ENCODE measurements at places on chromosomes 4 and X.

GRCh38 chrX:2967584-2967983 is 38.4 kb upstream of the ARSD start:
- no peak for DNase-seq

DNA sequence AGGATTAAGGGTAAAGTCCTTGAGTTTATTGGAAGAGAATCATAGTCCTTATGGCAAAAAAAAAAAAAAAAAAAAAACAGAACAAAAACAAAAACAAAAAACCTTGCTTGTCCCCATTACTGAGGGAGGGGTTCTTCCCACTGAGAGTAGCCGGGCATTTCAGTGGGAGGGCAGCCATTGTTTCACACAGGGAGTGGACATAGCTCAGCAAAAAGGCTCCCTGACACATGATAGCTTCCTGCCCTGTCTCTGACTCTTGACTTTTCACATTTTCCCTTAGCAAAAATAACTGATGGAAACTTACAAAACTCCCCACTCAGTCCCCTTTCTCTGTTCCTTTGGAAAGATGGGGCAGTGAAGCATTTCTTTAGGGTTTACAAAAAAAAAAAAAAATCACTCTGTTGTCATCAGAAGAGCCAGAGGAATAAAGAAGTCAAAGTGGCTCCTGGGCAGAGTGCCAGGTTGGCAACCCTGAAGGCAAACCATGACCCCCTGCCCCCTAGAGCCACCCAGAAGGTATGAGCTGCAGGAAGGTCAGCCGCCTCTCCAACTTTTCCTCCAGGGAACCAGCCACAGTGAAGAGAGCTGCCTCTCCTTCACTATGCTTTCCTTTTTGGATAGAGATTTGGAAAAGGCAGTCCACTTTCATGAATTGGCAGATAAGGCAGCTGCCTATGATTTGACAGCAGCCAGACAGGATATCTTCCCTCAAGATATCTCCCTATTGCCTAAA is 170.6 kb downstream of the KDR start:
- DNase-seq, result no peak

DNA sequence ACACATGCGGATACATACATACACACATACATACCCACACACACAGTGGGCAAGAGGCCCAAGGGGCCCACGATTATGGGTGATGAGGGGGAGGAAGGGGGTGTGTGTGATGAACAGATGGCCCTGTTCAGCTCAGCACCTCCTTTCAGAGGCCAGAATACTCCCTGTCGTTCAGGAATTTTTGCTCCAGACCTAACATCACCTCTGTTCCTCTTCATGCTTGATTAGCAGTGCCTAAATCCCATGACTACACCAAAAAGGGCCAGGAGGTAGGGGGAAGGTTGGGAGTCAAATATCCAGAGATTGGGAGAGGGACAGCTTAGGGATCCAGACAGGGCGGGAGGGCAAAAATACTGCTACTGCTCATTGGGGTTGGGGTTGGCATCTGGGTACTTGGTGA is 42.7 kb downstream of the SMC1A start:
- DNase-seq, result no peak

DNA sequence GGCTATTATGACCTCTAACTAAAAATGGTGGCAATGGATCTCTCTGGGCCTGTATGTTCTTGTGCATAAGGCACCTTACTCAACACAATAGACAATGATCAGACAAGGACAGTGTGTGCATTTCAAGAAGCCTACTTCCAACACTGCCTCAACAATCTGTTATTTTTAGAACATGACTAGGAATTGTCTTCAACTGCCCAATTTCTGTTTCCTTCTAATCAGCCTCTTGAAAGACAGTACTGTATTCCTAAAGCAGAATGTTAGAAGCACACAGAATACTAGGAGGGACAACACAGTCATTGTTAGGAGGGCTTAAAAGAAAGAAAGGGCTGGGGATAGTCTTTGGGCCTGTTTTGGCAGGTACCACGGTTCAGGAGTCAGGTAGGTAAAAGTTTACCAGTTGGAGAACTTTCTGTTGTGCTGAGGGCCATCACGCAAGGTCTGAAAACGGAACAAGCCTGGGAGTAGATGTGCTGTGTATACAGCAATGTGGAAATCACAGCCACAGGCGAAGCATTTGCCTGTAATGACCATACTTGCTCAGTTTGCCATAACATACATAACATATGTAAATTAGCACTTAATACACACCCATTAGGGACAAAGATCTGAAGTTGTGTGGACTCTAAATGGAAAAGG is 100.8 kb upstream of the ATXN3L start:
- no peak for DNase-seq

GRCh38 chrX:38232079-38232686 is 11.5 kb upstream of the SRPX start:
- no peak for DNase-seq

Measured in PC-9 (cell line).